Retinal pigment epithelial cell (primary cell): ENCODE measurements at places on chromosomes 7 and 10.

DNA sequence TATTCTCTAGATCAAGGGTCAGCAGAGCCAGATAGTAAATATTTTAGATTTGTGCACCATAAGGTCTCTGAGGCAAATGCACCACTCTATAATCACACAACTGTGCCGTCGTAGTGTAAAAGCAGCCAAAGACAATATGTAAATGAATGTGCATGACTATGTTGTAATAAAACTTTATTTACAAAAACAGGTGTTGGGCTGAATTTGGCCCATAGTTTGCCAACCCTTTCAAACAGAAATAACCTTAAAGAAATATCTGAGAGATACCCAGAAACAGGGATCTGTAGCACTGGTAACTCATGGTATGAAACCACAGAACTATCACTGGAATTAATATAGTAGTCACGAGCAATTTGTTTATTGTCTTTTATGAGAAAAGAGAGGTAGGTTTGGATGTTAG, 86.0 kb downstream of the ARID5B start:
- DNase-seq = no peak

- no peak for DNase-seq
These were observed 14.5 kb upstream of the THSD7A start for GRCh38 chr7:11846361-11846955.

DNA sequence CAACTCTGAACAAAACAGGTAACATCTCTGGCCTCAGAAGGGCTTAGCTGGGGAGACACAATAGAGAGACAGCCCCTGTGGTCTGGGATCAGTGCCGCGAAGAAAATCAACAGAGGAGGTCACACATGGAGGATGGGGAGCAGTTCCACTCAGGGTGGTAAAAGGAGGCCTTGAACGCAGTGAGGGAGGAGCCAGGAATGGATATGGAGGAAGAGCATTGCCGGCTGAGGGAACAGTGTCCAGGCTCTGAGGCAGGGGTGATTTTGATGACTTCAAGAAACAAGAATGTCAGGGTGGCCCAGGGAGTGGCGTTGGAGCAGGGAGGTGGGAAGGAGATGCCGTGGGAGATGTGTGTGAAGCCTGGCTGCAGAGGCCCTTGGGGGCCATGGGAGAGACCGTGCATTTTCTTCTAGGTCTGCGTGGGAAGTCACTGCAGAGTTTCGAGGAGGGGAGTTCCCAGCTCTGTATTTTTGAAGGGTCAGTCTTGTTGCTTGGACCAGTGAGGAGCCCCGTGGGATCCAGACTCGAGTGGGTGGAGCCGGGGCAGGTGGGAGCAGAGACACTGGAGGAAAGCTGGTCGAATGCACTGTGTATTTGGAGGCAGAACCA, 35.7 kb upstream of the SH2D4B start:
- no peak for DNase-seq

GRCh38 chr10:27399871-27400270, 104.2 kb upstream of the RAB18 start:
- DNase-seq = no peak

- no peak for DNase-seq
These were observed 619 bp upstream of the HOXA6 start for GRCh38 chr7:27148031-27148755.

DNA sequence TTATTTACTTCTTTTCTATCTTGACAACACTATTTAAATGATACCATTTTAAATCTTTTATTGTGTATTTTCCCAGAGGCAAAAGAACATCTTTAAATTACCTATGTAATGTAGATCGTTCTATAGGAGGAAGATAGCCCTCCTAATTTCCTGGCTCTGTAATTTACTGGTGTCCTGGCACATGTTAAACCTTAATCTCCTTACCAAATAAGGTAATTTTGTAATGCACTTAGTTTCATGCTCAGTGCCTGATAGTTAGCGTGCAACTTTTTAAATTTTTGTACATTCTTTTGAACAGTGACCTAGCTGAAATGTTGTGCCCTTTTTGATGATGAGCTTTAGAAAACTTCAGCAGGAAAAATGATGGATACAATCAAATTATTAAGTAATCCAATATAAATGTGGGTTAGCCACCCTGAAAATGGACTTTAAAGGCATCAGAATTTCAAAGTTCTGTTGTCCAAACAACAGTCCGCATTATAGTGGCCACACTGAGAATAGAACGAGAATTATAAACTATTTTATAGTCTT, 81.4 kb downstream of the ABCB5 start:
- DNase-seq = no peak

GRCh38 chr10:125782054-125782453, 6.4 kb upstream of the MMP21 start:
- DNase-seq = no peak
